ENCODE measurements at places on chromosomes 6 and 20.

- DNase-seq, result no peak
Measured at GRCh38 chr6:134529921-134530320, 212.0 kb upstream of the SGK1 start.

DNA sequence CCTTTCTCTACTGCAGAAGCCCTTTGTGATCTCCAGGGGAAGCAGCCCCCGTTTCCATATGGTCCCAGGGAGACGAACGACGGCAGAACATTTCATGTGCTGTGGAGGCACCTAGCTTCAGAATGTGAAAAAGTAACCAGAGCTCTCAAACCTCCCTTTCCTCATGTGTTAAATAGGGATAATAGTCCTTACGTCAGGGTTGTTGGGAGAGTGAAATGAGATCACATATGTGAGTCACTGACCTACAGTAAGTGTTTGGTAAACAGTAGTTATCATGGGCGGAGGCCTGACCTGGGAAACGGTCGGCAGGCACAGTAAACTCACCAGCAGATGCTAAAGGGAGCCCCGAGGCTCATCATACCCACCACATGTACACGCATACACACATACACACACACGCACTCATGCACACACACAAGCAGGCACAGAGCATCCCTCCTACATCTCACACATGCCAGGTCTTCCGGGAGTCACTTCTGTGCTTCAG lies 89.7 kb downstream of the LY86 start:
- no peak for DNase-seq

DNA sequence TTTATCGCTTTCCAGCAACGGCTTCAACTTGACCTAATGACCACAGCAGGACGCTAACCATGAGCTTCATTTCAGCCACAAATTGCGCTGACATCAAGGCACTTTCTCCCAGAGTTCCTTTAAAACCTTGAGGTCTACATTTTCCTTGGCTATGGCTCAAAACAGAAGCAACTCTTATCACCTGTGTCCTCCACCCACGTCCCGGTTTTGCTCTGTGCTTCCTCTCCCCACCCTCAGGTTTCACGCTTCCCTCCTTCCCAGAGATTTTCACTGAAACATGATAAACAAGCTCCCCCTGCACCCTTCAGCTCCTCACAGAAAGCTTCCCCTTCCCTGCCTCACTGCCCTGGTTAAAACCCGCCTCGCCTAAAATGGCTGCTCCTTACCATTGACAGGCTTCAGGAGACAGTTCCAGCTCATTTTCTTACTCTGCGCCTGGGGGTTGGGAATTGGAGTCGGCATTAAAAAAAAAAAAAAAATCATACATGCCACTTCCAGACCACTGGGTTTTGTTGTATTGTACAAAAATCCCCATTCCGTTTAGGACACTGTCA lies 229.5 kb downstream of the UBE3D start:
- DNase-seq, result no peak

- no peak for DNase-seq
Measured at GRCh38 chr6:106283481-106283880, 42.1 kb downstream of the ATG5 start.

GRCh38 chr6:165746331-165746730 lies 83.3 kb upstream of the PDE10A start:
- DNase-seq, result no peak

- DNase-seq, result no peak
Measured at GRCh38 chr6:21003780-21004541, 469.7 kb downstream of the CDKAL1 start.

GRCh38 chr6:33434961-33435360 lies 15.1 kb downstream of the SYNGAP1 start:
- DNase-seq, result no peak

DNA sequence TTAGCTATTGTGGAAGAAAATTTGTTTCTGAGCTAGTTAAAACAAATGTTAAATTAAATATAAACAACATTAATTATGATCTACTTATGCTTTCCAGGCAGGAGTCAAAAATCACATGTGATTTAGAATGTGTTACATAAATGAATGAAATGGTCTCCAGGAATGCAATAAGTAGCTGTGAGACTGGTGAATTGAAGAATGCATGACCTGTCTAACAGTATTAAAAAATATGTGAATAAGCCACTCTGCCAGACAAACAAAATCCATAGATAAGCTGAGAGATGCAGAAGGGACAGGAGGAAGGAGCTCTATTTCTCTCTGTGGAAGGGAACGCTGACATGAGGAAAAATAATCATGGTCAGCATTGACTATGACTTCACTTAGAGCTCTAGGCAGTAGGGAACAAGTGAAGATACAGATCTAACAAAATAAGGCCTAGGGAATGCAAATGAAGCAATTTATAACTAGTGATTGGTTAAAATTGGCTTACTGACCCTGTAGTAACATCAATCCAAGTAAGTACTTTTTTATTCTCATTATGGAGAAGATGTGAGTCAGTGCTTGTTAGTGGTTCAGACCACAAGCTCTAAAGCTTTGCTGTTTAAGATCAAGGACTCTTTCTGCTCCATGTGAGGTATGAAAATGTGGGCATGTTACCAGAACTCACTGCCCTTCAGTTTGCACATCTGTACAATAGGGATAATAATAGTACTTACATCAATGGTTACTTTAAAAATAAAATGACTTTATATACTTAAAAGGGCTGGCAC lies 432.6 kb downstream of the MMUT start:
- no peak for DNase-seq

- DNase-seq, result no peak
Measured at GRCh38 chr6:31466466-31466865, 31.5 kb upstream of the MICB start.

DNA sequence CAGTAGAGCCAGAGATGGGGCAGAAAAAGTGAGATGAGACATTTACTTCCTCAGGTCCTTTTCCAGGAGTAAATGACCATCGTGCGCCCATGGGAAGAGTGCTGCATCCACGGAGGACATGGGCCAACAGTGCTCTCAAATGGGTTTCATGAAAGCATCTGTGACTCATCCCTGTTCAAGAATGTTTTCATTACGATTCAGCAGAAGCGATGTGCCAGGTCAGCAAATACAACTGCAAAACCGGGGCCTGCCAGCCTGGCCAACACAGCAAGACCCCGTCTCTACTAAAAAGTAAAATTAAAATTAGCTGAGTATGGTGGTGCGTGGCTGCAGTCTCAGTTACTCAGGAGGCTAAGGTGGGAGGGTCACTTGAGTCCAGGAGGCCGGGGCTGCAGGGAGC lies 125.1 kb downstream of the LY86 start:
- no peak for DNase-seq

DNA sequence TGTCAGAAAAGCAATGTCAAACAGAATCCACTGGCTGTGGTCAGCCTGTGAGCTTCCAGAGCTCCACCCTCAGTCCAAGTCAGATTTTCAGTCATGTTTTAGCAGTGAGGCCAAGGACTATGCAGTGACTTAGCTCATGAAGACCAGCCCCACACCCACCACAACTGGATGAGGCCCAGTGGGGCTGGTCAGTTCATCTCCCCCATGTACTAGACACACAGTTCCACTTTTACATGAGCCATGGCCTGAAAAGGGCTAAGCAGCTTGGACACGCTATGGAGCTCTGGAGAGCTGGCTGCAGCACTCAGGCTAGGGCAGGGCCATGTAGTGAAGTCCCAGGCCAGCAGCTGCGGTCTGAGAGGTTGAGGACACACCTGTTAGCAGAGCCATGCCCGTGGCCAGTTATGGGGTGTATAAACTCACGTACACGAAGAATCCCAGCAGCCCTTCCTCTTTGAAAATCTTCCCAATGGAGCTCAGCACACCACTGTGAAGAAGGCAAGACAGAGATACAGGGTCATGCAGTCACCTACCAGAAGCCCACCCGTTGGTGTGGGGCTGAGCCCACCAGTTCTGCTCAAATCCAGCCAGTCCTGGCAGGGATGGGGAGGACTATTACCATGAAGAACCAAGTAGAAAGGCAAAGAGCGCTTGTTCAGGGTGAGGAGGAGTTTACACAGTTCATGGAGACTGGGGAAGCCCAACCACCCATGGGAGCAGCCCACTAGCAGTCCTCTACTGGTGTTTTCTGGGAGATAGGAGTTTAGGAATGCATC lies 10.6 kb downstream of the MTCH1 start:
- no peak for DNase-seq

GRCh38 chr6:146357578-146358430 lies 185.8 kb upstream of the RAB32 start:
- no peak for DNase-seq

GRCh38 chr6:27871924-27872638 lies 40.1 kb downstream of the OR2B2 start:
- DNase-seq, result no peak

DNA sequence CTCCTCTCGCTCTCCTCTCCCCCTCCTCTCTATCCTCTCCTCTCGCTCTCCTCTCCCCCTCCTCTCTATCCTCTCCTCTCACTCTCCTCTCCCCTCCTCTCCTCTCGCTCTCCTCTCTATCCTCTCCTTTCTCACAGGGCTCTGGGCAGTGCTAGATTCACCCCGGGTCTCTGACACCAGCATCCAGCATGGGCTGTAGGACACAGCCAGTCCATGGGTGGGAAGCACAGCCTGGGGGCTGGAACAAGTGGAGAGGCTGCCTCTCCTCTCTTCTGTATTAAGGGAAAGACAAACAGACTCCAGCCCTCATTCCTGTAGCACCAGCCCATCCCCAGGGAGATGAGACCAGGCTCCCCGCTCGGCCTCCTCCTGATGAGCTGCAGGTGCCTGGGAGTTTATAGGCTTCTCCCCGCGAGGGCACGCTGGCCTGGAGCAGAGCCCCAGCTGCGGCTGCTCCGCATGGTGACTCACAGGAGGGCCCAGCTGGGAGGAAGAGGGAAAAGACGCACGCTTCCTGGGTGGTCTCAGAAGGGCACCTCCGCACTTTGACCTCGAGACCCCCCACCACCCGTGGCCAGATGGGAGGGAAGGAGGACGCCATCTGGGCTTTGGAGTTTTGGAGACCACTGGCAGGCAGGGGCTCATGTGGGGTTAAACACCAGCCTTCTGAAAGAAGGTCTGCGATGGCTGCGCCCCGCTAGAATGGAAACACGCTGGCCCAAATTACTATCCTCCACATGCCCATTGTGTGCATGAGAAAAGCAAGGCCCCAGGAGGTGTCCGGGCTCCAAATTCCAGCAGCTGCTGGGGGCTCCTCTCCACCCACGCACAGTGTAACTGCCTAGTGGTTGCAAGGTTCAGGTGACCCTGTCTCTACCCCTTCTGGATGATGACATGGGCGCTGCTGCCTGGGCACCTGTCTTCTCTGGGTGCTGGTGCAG lies 68.0 kb downstream of the BMP7 start:
- no peak for DNase-seq

- DNase-seq, result no peak
Measured at GRCh38 chr6:155274106-155274505, 10.3 kb downstream of the CLDN20 start.

DNA sequence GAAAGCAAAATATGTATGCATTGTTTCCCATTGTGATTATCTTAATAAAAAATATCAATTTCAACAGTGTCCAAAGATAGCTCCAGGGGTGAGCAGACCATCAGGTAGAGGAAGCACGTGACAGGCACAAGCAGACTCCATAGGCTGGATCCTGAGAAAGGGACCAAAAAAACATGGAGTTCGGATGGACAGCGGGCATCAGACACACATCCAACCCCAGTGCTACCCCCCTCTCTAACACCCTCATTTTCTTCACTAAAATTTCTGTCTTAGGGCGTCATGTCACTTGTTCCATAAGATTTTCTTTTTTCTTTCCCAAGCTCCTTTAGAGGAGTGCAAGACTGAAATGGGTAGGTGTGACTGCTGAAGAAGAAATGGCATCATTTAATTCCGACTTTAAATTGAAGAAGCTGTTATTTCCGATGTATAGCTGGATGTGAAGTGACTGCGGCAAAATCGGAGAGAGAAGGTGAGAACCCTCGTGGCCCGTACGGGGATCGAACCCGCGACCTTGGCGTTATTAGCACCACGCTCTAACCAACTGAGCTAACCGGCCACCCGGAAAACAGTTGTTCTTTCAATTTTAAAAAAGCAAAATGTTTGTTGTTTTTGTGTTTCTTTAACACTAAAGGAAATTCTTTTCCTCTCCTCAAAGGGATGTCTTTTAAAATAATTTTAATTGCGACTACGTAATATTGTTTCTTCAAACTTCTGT lies 10.3 kb upstream of the PRSS16 start:
- no peak for DNase-seq

GRCh38 chr20:58880994-58881752 lies 28.7 kb downstream of the GNAS start:
- no peak for DNase-seq

DNA sequence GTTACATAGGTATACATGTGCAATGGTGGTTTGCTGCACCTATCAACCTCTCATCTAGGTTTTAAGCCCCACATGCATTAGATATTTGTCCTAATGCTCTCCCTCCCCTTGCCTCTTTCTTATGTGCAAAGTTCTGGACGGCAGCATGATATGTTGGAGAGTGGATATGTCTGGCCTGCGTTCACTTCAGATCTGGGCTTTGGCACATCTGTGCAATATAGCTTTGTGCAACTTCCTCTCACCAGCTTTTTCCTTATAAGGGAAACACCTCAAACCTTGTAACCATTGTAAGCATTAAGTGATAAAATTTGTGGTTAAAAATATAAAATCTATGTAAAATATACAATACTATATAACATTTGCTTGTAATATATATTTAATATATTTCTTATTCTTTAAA lies 288.0 kb downstream of the PHACTR1 start:
- DNase-seq, result no peak

- no peak for DNase-seq
Measured at GRCh38 chr20:23047738-23048214, 1.7 kb downstream of the THBD start.

- no peak for DNase-seq
Measured at GRCh38 chr6:129989396-129989795, 29.0 kb upstream of the L3MBTL3 start.

- no peak for DNase-seq
Measured at GRCh38 chr6:21157186-21157929, 436.2 kb upstream of the SOX4 start.

- no peak for DNase-seq
Measured at GRCh38 chr6:10389739-10390494, 25.0 kb downstream of the TFAP2A start.

GRCh38 chr20:62935968-62936585 lies 1.9 kb upstream of the GID8 start:
- no peak for DNase-seq

DNA sequence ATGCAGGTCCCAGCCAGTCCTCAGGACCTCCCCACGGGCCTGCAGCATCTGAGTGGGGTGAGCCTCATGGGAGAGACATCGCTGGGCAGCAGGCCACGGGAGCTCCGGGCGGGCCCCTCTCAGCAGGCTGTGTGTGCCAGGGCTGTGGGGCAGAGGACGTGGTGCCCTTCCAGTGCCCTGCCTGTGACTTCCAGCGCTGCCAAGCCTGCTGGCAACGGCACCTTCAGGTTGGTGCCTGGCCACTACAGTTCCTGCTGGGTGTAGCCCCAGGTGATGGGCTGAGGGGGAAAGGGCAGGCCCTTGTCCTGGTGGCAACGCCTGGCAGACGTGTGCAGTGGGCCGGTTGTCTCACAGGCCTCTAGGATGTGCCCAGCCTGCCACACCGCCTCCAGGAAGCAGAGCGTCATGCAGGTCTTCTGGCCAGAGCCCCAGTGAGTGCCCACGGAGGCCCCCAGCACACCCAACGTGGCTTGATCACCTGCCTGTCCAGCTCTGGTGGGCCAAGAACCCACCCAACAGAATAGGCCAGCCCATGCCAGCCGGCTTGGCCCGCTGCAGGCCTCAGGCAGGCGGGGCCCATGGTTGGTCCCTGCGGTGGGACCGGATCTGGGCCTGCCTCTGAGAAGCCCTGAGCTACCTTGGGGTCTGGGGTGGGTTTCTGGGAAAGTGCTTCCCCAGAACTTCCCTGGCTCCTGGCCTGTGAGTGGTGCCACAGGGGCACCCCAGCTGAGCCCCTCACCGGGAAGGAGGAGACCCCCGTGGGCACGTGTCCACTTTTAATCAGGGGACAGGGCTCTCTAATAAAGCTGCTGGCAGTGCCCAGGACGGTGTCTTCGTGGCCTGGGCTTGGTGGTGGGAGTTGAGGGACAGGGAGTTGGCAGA lies 787 bp upstream of the TNFRSF6B start:
- no peak for DNase-seq

Data from T1000 (cell line).